ENCODE measurements at places on chromosomes 1 and 21. TPM values are rescaled to one million over a fixed set of nuclear protein-coding genes. Genes with fewer than 3 reads are reported as not detected.

The FAM72A gene
- 51.2 TPM for total RNA-seq

The TMCO1 gene
- total RNA-seq, result 58.1 TPM

The SNAPIN gene
- 35.4 TPM for total RNA-seq

The PRRC2C gene
- total RNA-seq, result 211 TPM

The F13B gene
- not detected for total RNA-seq

The TAL1 gene
- 0.14 TPM for total RNA-seq

The MAP7D1 gene
- 169 TPM for total RNA-seq

The MATN1 gene
- 0.66 TPM for total RNA-seq

The GSTM4 gene
- 23.8 TPM for total RNA-seq

The SLAMF1 gene
- 96.3 TPM for total RNA-seq

The TMEM82 gene
- total RNA-seq, result not detected

The VANGL2 gene
- total RNA-seq, result 0.18 TPM

The PLA2G2C gene
- not detected for total RNA-seq

The A3GALT2 gene
- total RNA-seq, result not detected

The HDGF gene
- total RNA-seq, result 281 TPM
